ENCODE measurements at places on chromosomes 6 and 20.

GRCh38 chr6:148298683-148299082, 44.0 kb upstream of the SASH1 start:
- DNase-seq: no peak

GRCh38 chr6:157823001-157823527, at the start of gene SNX9:
Gene SNX9, plus strand, starts transcription at chr6:157823246. Its CDS starts 189 bp downstream, at chr6:157823435.
- peak; percentile 87 for DNase-seq

- peak; percentile 52 for DNase-seq
These were observed 75.4 kb upstream of the ADGRB3 start for GRCh38 chr6:68559716-68560115.

DNA sequence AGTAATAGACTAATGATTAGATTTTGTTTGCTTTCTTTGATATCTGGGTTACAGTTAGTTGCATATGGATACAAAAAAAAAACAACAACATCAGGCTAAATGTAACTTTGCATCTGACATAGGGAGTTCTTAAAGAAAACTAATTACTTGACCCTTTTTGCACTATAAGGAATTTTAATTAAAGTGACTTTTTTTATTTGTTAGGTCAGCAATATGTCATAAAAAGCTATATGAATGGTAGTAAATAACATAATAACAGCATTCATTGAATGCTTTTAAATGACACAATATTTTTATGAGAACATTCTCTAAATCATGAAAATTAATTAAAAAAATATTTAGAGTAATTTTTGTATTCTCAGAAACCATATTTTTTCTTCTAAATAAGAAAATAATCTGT, 183.6 kb downstream of the GRIK2 start:
- DNase-seq: no peak

- no peak for DNase-seq
These were observed 42.8 kb upstream of the ID1 start for GRCh38 chr20:31562241-31562640.

GRCh38 chr20:48839154-48839917, 11.5 kb upstream of the PREX1 start:
- DNase-seq: peak; percentile 75

GRCh38 chr20:35015863-35016193, 60.2 kb downstream of the MYH7B start:
- DNase-seq: no peak

- no peak for DNase-seq
These were observed 30.1 kb downstream of the GSTA2 start for GRCh38 chr6:52733172-52733571.

DNA sequence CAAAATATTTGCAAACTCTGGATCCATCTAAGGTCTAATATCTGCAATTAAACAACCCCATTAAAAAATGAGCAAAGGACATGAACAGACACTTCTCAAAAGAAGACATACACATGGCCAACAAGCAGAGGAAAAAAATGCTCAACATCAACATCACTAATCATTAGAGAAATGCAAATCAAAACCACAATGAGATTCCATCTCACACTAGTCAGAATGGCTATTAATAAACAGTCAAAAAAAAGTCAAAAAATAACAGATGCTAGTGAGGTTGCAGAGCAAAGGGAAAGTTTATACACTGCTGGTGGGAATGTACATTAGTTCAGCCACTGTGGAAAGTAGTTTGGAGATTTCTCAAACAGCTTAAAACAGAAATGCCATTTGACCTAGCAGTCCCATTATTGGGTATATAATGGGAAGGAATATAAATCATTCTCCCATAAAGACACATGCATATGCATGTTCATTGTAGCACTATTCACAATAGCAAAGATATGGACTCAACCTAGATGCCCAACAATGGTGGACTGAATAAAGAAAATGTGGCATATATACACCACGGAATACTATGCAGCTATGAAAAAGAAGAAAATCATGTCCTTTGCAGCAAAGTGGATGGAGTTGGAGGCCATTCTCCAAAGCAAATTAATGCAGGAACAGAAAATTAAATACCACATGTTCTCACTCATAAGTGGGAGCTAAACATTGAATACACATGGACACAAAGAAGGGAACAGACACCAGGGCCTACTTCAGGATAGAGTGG, 9.1 kb downstream of the ZNFX1 start:
- no peak for DNase-seq

- no peak for DNase-seq
These were observed 90.1 kb downstream of the FOXO3 start for GRCh38 chr6:108650781-108651180.

- no peak for DNase-seq
These were observed 476.8 kb downstream of the EPHA7 start for GRCh38 chr6:92942549-92942948.

DNA sequence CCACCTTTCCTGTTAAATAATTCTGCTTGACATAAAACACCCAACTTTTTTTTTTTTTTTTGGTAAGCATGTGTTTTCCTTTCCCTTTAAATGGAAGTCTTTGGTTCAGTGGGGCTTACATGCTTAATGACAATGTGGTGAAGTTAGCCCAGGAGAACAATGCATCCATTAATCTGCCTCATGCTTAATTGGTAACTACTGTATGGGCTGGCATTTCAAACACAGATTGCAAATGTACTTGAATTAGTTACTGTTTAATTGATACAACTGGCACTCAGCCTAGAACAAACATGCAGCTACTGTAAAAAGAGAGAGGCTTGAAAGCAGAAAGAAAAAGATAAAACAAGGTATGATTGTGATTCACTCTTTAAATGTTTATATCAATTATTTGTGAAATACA, 483.6 kb upstream of the NOX3 start:
- no peak for DNase-seq

- no peak for DNase-seq
These were observed 126.6 kb downstream of the MTFR2 start for GRCh38 chr6:136123468-136123867.

GRCh38 chr6:26272171-26272637, 92.8 kb upstream of the BTN3A2 start:
- peak; percentile 77 for DNase-seq

DNA sequence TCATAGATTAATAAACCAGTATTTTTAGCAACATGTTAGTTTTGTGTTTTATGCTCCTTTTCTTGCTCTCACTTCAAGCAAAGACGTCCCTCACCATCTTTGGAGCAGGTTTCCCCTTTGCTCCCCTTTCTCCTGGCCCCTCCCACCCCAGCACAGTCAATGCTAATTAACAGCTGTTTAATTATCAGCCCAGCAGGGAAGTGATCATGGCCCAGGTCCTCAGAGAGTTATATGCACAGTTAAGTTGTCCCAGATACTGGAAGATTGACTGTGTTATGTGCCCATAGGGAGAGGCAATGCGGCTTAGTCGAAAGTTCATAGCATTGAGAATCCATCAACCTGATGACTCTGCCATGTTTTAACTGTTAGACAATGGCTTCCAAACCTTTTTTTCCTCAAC, 123.5 kb downstream of the PCSK2 start:
- DNase-seq: no peak

DNA sequence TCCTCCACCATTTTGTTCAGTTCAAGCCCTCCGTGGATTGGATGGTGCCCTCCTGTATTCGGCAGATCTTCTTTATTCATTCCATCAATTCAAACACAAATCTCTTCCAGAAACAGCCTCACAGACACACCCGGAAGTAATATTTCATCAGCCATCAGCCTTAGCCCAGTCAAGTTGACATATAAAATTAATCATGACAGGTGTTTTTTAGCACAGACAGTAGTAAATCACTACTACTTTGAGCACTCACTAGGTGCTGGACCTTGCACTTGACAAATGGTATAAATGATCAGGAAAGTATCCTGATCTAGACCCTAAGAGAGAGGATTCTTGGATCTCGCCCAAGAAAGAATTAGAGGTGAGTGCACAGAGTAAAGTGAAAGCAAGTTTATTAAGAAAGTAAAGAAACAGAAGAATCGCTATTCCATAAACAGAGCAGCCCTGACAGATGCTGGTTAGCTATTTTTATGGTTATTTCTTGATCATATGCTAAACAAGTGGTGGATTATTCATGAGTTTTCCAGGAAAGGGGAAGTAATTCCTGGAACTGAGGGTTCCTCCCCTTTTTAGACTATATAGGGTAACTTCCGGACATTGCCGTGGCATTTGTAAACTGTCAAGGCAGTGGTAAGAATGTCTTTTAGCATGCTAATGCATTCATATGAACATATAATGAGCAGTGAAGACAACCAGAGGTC, 194.6 kb upstream of the LAMP5 start:
- DNase-seq: no peak

DNA sequence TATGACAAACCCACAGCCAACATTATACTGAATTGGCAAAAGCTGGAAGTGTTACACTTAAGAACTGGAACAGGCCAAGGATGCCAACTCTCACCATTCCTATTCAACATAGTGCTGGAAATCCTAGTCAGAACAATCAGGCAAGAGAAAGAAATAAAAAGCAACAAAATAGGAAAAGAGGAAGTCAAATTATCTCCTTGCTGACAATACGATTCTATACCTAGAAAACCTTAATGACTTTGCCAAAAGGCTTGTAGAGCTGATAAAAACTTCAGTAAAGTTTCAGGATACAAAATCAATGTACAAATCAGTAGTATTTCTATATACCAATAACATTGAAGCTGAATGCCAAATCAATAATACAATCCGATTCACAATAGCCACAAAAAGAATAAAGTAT, 32.4 kb downstream of the OR5V1 start:
- no peak for DNase-seq

DNA sequence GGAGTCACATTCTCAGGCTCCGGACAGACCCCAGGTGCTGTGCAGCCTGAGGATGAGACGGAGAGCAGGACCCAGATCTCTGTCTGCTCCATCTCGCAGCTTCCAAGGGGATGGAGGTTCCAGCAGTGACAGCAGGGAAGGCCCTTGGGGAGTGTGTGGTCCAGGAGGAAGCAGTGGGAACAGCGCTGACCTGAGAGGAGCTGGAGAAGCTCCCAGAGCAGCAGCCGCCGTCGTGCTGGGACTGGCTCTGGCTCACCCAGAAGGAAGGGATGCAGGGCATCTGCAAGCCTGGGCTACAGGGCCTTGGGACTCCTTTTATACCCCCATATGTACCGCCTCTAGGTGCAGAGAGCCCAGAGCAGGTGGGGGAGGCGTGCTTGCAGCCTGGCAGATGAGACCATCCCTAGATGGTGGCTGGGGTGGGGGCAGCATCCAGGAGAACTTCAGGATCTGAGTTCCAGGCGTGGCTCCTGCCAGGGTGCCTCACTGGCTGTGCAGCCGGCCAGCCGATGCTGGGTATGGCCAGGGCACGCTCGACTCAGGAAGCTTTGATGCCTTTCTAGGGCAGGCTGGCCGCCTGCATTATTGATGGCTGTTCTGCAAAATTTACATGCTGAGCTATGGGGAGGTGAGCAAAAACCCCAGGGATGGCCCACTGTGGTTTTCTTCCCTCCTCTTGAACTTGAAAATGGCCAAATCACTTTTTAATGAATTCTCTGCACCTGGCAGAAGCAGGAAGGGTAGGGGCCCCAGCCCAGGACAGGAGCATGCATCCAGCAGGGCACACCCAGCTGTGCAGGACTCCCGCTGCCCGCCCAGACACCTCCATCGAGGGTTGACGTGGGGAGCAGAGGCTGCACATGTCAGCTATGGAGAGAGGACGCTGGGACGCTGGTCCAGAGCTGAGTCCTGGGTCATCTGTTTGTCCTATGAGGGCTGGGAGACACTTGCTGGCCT, 179.6 kb downstream of the TAF4 start:
- DNase-seq: no peak

DNA sequence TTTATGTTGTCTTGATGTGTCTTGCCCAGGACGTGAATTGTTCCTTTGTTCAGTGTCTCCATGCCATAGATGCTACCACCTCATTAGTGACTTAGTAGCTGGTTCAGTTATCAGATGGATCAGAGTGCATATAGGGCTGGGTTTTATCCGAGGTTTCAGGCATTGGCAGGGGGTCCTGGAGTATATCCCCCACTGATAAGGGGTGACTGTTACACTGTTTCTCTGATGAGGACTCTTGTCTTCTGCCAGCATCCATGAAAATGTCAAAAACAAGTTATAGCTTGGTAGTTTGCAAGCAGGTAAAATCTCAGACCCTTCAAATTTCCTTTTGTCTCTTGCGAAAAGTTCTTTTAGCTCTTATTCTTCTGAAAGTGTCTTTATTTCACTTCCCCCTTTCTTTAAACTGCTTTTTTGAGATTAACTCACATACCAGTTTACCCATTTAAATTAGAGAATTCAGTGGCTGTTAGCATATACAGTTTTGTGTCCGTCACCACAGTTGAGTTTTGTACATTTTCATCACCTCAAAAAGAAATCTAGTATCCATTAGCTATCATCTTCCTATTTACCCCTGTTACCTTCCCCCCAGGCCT, 109.2 kb downstream of the CDYL start:
- no peak for DNase-seq

- peak; percentile 69 for DNase-seq
These were observed 356.4 kb downstream of the CDH4 start for GRCh38 chr20:61608275-61609085.

- DNase-seq: peak; percentile 91
These were observed 59.7 kb downstream of the HIVEP2 start for GRCh38 chr6:142885182-142885867.

GRCh38 chr6:16953905-16954304, 147.9 kb upstream of the STMND1 start:
- no peak for DNase-seq

DNA sequence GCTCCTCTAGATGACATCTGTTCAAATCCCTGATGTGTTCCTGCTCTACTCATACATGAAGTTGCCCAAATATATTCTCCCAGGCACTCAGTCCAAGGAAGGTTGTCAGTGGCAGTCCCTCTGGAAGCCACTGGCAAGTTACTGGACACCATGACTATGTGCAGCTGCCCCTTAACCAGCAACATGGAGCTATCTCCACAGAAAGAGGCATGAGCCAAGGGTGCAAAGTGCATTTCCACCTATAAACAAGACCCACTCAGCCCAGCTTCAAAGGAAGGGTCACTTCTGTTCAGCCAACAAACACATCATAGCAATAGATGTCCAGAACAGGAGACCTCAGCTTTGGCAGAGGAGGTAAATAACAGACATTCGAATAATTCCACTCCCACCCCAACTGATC, 217.6 kb upstream of the PMEPA1 start:
- DNase-seq: no peak

GRCh38 chr6:113178349-113178748, 678.8 kb upstream of the MARCKS start:
- DNase-seq: no peak

DNA sequence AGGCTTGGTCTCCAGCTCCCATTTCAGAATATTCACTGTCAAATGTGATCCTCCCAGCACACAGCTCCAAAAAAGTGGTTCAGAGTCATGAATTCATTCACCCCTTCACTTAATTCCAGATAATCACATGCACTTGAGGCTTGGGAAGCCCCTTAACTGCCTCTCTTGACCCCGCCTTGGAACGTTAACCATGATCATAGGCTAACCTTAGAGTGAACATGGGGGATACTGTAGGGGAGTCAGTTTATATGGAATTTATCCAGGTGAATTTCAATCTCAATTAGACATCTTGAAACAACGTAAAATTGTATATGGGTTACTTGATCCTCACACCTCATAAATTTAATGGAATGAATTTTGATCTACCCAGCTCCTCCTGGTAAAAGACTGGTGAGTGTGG, 346.8 kb upstream of the ARID1B start:
- DNase-seq: no peak

DNA sequence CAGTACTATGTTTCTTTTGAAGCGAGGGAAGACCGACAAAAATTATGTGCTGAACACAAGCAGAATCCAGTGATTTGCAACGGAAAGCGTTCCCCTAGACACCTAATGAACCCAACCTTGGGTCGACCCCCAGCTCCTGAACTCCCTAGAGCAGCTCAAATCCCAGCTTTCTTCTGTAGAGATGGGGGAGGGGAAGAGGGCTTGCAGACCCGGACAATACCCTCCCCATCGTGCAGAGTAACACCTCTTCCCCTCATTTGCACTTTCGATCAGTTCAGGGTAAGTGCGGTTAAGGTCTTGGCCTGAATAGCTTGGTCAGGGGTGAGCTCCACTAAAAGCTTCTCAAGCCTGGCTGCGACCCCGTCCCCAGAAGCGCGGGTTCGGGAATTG, 404 bp downstream of the CEP162 start:
- DNase-seq: peak; percentile 42
